ENCODE measurements at places on chromosomes 12 and 14.

- no peak for DNase-seq
Measured at GRCh38 chr12:8493084-8493483, 20.2 kb upstream of the CLEC4D start.

DNA sequence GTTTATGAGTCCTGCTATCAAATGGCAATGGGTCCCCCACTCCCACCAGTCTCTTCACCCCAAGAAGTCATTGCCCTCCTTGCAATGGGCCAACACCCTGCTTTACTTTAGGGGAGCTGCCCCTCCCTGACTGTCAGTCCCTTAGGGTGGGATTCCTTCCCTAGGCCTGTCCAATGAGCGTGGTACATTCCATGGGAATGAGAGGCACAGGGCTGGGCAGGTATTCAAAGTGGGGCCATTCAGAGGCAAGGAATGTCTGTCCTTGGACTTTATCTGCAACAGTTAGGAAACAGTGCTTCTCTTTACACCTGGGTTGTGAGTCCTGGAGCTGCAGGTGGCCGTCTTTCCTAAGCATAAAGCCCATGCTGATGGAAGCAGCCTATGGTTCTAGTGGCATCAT is 40.8 kb downstream of the TMEM132C start:
- no peak for DNase-seq

DNA sequence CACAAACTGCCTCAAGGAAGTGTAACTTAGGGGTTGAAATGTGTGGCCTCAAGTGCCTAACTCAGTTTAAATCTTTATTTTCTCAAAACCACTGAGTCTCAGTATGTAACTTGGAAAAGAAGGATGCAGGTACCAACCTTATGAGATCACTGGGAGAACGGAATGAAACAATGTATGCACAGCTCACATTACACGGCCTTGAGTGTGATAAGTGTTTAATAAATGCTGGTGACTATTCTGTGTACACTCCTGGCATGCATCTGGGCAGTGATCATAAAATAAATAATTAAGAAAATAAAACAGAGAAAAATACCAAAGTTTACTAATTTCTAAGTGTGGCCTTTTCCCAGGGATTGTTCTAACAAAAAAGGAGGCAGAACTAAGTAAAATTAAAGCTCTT is 974.5 kb upstream of the FLRT2 start:
- no peak for DNase-seq

DNA sequence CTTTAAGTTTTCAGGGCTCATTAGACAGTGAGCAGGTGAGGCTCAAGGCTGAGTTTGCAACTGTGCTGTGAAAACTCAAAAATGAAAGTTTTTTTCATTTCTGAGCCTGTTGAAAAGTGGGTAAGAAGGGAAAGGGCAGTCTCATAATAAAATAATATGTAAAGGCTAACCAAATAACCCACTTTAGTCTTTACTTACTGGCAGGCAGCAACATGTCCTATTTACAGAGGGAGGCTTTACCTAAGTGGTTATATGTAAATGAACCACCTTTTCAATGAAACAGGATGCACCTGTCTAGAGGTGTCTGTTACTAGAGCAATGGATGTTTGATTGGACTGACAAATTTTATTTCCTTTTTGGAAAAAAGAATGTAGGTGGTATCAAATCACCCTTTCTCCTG is 158.0 kb downstream of the ETV6 start:
- peak; percentile 71 for DNase-seq

DNA sequence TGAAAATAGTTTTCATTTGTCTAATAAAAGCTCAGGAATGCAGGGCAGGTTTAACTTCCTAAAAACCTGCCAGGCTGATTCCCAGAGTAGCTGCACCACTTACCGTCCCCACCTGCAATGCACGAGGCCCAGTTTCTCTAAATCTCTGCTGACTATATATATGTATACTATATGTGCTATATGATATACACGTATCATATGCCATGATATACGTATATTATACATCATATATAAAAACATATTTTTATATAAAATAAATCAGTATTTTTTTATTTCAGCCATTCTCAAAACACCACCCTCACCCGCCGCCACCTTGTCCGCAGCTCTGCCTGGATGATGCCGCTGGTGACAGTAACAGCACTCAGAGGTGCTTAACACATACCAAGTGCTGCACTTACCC is 2.3 kb downstream of the ANKLE2 start:
- DNase-seq = no peak

- DNase-seq = no peak
Measured at GRCh38 chr14:23123419-23123818, 4.4 kb upstream of the CEBPE start.

DNA sequence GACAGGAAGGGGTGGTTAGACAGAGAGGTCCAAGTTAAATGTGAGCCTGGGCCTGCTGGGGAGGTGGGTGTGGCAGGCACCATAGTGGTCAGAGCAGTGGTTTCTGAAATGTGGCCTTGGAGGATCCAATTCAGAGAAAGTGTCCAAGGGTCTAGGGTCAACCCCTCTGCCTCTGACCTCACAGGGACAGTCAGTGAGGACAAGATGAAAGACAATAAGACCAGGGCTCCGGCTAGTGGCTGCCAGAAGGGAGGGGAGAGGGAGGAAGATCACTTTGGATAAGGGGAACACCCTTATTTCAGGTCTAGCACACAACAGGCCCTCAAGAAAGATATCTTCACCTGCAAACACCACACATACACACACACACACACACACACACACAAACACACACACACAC is 335.1 kb downstream of the MED13L start:
- no peak for DNase-seq

GRCh38 chr12:80659512-80660063 is 47.8 kb upstream of the MYF6 start:
- DNase-seq = no peak

GRCh38 chr12:79294590-79294989 is 396.2 kb downstream of the PAWR start:
- DNase-seq = no peak

GRCh38 chr12:48334808-48335207 is 15.9 kb downstream of the ZNF641 start:
- DNase-seq = no peak

GRCh38 chr14:63477556-63477955 is 65.6 kb downstream of the PPP2R5E start:
- DNase-seq = no peak

DNA sequence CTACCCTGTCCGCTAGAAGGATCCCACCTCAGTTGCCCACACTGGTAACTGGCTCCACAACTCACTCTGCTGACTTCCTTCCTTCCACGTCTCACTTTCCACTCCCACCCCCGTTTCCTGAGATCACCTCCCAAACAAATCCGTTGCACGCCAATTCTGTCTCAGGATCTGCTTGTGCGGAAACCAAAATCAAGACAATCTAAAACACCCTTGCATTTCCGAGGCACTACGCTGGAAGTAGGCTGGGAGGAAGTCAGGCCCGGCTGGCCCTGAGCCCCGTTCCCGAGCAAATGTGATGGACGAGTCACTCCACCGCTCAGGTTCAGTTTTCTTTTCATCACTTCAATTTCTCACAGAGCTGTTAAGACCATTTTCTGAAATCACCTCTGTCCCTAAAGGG is 23.1 kb downstream of the ABCB9 start:
- no peak for DNase-seq

- no peak for DNase-seq
Measured at GRCh38 chr12:75646329-75647210, 135.2 kb upstream of the KRR1 start.

- DNase-seq = no peak
Measured at GRCh38 chr14:36662543-36663403, 1.1 kb downstream of the PAX9 start.

- no peak for DNase-seq
Measured at GRCh38 chr12:47366157-47366556, 286.4 kb upstream of the AMIGO2 start.

- no peak for DNase-seq
Measured at GRCh38 chr12:104877103-104877705, 80.9 kb downstream of the SLC41A2 start.

- no peak for DNase-seq
Measured at GRCh38 chr14:60339571-60339970, 90.5 kb downstream of the PPM1A start.

- DNase-seq = no peak
Measured at GRCh38 chr12:88367231-88367630, 213.0 kb downstream of the KITLG start.

- DNase-seq = no peak
Measured at GRCh38 chr14:50941151-50941550, 3.1 kb downstream of the PYGL start.

DNA sequence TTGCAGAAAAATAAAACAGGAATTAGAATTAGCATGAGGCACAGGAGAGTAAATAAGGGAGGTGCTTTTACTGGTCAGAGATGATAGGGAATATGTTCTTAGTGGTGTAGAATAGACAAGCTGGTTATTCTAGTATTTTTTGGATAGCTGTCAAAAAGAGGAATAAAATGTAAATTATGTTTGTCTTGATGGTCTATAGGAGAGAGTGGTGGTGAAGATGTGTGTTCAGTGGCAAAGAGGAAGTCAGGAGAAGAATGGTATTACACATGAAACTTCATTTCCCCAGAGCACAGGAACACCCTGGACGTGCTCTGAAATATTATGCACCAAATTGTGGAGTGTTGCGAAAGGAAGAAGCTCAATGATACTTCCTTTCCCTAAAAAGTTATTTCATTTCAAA is 27.8 kb downstream of the MUCL1 start:
- DNase-seq = no peak

DNA sequence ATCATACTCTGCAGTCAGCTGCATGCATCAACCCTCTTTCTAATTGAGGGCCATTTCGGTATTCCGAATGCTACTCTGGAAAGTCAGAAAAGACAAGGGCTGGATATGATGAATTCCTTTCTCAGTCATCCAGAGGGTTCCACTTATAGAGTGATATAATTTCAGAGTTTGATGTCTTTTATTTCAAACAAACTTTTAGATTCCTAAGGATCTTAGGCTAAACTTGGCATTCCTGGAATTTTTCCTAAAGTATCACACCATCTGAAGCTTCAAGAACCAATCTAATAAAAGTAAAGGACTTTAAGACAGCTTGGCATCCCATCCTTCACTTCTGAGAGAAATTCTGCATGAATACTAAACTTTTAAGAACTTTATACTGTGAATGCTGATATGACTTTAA is 69.3 kb upstream of the KCNJ8 start:
- no peak for DNase-seq

DNA sequence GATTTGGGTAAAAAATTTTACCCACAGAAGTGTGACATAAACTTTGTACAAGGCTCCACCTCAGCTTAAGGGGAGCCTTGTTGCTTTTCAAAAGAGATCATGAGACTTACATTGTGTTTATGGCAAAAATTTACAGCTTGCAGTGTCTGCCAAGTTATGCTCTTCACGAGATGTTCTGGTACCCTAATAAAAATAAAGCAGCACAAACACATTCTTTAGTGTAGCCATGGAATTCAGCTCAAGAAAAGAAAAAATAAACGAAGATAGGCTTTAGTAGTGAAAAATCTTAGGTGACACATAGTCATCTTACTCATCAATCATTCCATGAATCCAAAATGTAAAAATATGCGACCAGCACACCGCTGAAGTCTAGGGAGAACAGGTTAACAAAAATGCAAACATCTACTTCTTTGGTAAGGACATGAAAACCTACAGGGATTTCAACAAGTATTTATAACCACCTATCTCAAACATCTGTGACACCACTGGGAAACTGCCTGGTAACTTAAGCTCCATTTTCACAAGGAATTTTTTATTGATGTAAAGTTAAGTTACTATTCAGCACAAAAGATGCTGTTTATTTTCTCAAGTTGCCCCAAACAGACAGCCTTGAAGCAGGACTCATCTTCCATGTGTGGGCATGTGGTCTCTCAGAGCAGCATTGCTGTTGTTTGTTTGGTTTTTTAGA is 32.9 kb downstream of the DMAC2L start:
- no peak for DNase-seq

- DNase-seq = no peak
Measured at GRCh38 chr14:41605550-41606281, 960 bp upstream of the LRFN5 start.

DNA sequence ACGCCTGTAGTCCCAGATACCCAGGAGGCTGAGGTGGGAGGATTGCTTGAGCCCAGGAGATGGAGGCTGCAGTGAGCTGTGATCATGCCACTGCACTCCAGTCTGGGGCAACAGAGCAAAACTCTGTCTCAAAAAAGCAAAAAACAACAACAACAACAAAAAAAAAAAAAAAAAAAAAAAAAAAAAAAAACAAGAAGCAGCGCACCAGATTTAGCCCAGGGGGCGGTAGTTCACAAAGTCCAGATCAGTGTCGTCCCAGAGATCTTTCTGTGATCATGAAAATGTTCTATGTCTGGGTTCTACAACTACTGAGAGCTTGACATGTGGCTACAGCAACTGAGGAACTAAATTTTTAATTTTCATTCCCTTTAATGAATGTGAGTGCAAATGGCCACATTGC is 27.4 kb downstream of the OAS2 start:
- DNase-seq = no peak

GRCh38 chr14:52043690-52044089 is 25.2 kb downstream of the NID2 start:
- DNase-seq = no peak

GRCh38 chr14:86237733-86238132 is 707.8 kb downstream of the FLRT2 start:
- DNase-seq = no peak

DNA sequence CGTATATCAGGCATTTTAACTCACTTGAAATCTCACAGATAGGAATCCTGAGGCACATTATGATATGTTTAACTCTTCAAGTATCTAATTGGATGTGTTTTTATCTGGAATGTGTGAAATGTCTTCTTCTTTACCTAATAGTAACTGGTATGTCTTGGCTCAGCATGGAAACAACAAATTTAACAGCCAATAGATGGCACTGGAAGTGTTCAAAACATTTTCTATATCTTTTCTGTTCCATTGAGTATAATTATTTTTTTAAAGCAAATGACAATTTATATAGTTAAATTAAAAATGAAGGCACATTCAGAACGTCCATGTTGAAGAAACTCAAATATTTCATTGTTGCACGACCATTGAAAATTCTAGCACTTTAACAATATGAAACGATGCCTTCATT is 164.6 kb upstream of the SLC16A7 start:
- no peak for DNase-seq

- DNase-seq = no peak
Measured at GRCh38 chr12:51242876-51243275, 4.2 kb downstream of the DAZAP2 start.

DNA sequence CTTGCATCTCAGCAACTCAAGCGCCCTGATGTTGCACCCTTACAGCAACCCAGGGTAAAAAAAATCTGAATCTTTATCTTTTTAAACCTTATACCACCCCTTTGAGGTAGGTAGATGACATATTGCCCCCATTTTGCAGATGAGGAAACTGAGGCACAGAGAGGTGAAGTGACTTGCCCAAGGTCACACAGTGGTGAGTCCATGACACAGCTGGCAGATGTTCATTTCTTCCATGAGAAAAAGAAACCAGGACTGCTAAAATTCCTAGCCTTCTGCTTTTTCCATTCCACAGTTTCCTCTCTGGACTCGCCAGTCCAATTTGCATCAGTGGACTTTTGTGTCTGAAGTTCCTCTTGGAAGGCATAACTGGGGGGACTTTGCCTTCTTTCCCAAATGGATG is 79.3 kb downstream of the IGF1 start:
- DNase-seq = no peak

All from NCI-H1417 treated with DMSO at 0.1 percent for 48 hours (cell line).